GM13976 (cell line): ENCODE measurements at places on chromosomes 12 and 14.

DNA sequence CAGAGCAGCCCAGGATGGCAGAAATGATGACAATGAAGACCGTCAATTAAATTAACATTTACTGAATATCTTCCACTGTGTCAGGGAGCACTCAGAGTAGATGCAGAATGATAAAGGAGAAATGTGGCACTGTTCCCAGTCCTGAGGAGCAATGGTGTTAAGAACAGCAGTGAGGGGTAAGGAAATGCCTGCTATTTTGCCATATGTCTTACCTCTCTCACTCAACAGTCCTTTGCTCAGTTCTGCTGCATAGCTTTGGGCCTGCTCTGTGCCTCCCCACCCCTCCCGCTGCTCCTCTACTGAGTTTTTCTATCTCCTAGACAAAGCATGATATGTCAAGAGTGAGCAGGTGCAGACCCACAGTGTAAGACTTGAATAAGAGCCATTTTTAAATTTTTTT, 318.8 kb downstream of the NAV3 start:
- DNase-seq: no peak

- no peak for DNase-seq
Observed at GRCh38 chr12:70330158-70330557, 35.9 kb upstream of the KCNMB4 start.

GRCh38 chr12:614411-614970, 48.8 kb downstream of the NINJ2 start:
- peak; percentile 65 for DNase-seq

- DNase-seq: no peak
Observed at GRCh38 chr12:57514720-57515407, 5.5 kb downstream of the DDIT3 start.
